Peyer's patch (tissue), 4 donors: ENCODE measurements at places on chromosomes 3 and 15.
A peak's percentile ranks its signal among the peaks of the same experiment; 100 is the strongest.

DNA sequence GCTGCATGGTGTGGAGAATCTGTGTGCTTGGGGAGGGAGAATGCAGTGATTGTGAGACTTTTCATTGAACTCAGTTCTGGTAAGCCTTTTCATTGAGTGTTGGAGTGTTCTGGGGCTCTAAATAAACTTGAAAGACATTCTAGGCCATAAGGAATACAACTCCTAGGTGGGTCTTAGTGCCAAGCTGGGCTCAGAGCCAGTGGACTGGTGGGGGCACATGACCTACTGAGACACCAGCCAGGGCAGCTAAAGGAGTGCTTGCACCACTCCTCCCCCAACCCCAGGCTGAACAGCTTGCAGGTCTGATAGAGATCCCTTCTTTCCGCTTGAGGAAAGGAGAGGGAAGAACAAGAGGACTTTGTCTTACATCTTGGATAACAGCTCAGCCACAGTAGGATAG lies 21.7 kb upstream of the KPNA4 start:
- no peak for DNase-seq

GRCh38 chr3:85660451-85660850 lies 701.7 kb downstream of the CADM2 start:
- no peak for DNase-seq

DNA sequence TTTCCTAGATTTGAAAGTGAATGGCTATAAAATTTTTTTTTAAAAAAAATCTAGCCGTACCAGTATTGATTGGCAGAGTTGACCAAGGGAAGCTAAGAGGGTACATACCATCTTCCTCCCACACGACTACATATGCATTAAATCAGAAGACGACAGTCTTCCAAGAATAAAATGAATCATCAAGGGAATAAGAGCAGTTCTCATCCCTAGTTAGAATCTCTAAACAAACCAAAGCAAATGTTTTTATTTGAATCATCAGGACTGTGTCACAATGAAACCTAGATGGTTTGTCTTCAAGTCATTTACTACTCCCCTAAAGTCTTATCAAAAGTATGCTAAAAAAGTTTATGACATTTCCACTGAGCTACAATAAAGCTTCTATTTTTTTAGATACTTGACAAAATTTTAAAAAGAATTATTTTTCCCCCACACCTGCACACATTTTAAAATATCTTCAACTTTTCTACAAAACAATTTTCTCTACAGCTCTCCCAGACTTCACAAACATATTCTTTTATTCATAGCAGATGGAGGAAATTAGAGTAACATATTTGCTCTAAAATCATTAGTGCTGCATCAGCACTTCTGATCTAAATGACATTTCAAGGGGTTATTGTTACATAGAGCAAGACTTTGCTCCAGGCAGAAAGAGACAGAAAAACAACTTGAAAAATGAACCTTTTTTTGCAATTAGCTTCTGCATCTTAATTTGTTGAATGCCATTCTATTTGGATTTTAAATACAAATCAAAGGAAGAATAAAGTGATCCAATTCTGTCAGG lies 547.1 kb downstream of the FHIT start:
- DNase-seq, result no peak

DNA sequence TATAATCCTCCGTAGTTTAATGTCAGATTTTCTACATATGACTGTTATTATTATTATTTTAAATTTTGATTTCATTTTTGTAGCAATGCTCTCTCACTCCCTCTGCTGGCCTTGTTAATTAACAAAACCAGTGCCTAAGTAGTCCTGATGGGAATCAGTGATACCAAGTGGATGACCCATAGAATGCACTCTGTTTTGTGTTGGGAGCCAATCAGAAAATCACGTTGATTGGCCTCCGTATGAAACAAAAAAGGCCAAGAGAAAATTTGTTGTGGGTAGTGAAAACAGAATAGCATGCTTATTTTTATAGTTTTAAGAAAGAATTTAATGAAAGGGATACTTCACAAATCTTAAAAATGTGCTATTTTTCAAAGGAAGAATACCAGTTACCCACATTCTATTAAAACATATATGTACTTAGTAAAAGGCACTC lies 34.4 kb upstream of the MEIS2 start:
- no peak for DNase-seq

- no peak for DNase-seq
Measured at GRCh38 chr3:71602256-71602655, 18.7 kb upstream of the FOXP1 start.

GRCh38 chr3:56042326-56042951 lies 425.8 kb downstream of the ERC2 start:
- no peak for DNase-seq

DNA sequence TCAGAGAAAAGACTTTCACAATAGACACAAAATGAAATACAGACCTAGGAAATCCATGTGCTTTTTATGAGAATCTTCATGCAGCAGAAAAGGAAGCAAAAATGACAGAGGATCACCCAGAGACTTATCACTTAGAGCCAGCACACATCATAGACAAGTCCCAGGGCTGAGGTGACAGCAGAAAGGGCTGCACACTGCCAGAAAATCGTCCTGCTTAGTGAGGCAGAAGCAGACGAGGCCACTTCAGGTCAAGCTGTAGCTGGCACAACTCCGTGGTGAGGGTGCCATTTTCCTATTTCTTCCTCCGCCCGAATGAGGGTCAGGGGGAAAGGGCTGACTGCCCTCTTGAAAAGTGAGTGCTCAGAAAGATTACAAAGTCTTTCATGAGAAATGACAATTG lies 95.9 kb upstream of the TNIK start:
- DNase-seq, result no peak

DNA sequence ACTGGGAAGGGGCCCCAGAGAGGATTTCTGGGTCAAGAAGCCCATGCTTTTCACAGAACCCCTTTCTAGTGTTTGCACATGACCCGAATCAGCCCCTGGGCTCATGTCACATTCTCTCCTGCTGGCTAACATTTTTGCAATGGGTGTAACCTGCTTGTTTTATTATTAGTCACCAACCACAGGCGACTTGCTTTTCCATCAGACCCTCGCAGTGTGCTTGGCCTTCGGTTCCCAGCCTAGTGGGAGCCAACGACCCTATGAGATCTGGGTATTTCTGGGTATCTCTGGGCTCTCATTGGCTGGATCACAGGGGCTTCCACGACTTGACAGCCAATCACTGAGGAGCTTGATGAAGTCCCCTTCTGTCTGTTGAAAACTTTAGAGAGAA lies 11.0 kb upstream of the FBLN2 start:
- DNase-seq, result no peak

DNA sequence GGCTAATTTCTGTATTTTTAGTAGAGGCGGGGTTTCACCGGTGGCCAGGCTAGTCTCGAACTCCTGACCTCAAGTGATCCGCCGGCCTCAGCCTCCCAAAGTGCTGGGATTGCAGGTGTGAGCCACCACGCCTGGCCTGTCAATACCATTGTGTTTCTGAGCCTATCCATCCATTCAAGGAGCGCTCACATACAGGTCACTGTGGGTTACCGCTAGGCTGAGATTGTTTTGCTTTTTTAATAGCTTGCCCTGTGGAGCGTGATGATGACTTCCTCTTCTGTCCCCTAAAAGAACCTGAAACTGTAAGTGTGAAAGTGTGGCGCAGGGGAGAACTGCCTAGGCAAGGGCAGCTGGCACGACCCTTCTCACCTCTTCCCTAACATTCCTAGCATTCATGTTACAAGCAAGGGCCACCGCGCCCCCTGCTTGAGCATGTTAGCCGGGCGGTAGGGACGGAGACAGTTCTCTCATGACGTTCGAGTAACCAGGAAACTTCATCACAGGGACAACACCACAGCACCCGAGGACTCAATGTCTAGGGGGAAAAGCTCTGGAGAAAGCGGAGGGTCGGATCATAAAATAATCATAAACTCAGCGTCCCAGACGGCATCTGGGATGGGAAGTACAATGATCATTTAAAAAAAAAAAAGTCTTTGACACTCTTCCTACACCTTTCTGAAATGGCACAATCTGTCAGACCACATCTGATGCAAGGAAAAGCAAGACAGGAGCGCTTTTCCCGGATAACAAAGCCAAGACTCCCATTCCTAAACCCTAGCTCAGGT lies 790 bp downstream of the LAMP3 start:
- DNase-seq, result peak; percentile 61

GRCh38 chr15:90227816-90228772 lies 5.6 kb downstream of the CIB1 start:
- DNase-seq, result no peak

GRCh38 chr15:57455929-57456328 lies 79.6 kb downstream of the CGNL1 start:
- DNase-seq, result no peak

DNA sequence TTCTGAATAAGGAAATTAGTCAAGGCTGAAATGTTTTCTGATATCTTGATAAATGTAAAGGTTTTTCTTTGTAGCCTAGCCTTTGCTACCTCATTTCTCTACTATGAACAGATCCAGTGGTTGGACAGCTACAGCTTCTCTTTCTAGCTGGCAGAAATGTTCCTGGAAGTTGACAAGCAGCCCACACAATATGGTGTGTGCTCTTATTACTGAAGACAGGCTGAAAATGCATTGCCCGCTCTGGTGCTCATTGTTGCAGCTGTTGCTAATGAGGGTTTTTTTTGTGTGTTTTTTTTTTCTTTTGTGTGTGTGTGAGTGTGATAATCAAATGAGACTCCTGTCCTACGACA lies 844.3 kb upstream of the SEMA6D start:
- no peak for DNase-seq

DNA sequence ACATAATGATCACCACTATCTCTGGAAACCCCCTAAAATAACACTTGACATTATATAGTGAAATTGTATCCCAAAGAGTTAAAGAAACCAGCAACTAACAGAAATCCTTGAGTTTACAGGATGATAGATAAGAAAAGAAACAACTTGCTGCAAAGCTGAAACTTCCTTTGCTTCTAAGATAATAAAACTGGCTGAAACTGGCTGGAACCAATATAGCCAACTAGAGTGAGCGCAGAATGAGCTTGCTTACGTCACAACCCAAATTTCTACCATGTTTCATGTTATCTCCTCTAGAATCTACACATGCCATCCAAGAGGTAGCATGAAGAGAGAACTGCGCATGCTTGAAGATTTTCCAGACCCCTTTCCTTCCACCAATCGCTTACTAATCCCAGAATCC lies 83.8 kb upstream of the ACTC1 start:
- no peak for DNase-seq

GRCh38 chr3:159322322-159322939 lies 520.6 kb downstream of the MFSD1 start:
- DNase-seq, result no peak

DNA sequence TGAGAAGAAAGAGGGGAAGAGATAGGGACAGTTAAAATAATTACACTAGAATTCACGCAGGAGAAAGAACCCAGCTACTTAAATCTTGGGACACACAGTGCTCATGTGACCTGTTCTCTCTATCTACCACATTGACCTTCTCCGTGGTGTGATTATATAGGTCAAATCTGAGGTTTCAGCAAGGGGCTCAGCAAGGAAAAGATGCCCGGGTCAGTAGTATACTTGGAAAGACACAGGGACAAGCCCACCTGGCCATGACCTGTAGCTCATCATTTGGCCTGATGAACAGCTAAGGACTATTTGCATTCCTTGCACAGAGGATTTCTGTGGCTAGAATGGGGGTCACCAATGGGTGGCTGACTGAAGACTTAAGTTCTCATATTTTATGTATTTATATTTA lies 71.9 kb downstream of the SSR3 start:
- DNase-seq, result no peak

DNA sequence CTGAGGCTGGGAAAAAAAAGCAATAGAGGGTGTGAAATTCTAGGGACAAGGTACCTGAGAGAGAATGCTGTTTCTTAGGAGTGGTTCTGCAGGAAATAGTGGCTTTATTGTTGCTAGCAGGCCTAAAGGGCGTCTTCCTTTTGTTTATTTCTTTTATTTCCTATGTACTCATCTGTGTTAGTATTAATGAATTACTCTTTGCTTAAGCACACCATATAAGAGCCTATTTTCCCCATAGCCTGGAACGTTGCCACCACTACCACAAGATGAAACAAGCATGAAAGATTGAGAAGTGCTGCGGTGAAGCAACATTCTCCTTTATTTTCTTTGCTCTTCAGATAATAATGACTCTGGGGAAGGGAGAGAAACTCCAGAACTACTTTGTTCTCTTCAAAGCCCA lies 21.3 kb upstream of the GOLIM4 start:
- no peak for DNase-seq

DNA sequence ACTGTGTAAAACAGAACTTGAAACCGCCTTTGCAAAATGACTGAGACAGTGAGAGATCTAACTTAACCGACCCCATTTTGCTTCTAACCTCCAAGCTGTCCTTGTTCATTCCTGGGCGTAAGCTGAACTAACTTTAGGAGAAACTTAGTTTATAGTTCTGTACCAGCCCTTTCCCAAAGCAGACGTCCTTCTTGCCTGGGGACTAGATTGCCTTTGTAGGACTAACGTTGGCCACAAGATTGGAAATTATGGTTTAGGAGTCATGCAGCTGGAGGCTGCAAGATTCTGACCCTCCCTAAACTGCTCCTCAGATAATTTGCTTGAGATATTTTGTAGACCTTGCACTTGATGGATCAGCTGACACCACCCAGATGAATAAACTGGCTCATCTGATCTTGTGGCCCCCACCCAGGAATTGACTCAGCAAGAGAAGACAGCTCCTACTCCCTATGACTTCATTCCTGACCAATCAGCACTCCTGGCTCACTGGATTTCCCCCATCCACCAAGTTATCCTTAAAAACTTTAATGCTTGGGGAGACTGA lies 219.9 kb upstream of the PROK2 start:
- no peak for DNase-seq

GRCh38 chr3:37709946-37710640 lies 151.6 kb upstream of the CTDSPL start:
- DNase-seq, result no peak

DNA sequence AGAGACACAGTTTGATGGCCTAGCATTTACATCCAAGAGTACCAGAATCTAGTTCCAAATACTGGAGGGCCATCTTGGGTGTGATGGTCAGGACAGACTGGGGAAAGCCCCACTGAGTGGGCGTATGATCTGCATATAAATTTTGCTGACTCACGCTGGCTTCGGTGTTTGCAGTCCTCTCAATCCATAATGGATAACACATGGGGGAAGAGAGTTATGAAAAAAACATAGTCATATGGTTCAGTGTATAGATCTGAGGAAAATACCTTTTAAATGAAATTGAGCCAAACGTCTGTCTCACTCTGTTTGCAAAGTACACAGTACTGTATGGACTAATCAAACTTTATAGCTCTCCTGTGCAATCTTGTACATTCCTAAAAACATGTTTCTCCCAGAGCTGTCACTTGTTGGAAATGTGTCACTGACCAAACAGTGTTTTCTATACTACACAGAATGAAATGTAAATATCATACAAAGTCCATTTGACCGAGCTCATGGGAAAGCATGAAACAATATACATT lies 125.3 kb upstream of the THBS1 start:
- DNase-seq, result no peak

DNA sequence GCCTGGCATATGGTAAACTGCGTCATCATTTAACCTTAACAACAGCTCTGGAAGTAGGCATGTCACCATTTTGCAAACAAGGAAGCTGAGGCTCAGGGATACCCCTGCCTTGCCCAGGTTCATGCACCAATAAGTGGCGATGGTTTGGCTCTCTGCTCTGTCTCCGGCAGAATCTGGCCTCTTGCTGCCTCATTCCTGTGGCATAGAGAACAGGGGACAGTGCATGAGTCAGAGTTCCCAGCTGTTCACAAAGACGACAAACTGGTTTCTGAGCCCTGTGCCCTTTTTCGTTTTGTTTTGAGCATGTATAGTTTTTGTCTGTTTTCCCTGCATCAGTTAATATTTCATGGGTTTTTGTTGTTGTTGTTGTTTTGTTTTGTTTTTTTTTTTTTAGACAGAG lies 236.8 kb downstream of the OPA1 start:
- DNase-seq, result no peak

GRCh38 chr3:190182418-190183043 lies 61.8 kb upstream of the P3H2 start:
- no peak for DNase-seq

- DNase-seq, result no peak
Measured at GRCh38 chr3:23402728-23403492, 199.8 kb downstream of the UBE2E2 start.
